ENCODE measurements at places on chromosomes 5 and 9.
A peak's percentile ranks its signal among the peaks of the same experiment; 100 is the strongest.

- DNase-seq = no peak
These were observed 102.2 kb downstream of the KLF4 start for GRCh38 chr9:107387409-107387808.

DNA sequence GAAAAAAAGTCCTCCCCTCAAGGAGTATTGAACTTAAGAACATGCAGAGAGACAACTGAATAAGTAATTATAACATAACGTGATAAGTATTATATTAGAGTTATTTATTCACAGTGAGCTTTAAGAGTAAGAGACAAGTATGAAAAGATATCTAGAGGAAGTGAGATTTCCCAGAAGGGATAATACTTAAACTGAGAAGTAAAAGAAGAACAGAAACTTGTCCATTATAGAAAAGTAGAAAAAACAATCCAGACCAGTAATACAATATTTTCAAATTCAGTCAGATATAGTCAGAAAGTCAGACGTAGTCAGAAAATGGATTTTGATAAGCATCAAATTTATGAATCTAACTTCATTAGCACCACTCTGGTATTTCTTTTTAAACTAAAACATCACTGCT is 613.0 kb upstream of the CCNG1 start:
- DNase-seq = no peak

GRCh38 chr9:15262581-15262980 is 44.4 kb downstream of the TTC39B start:
- DNase-seq = no peak

DNA sequence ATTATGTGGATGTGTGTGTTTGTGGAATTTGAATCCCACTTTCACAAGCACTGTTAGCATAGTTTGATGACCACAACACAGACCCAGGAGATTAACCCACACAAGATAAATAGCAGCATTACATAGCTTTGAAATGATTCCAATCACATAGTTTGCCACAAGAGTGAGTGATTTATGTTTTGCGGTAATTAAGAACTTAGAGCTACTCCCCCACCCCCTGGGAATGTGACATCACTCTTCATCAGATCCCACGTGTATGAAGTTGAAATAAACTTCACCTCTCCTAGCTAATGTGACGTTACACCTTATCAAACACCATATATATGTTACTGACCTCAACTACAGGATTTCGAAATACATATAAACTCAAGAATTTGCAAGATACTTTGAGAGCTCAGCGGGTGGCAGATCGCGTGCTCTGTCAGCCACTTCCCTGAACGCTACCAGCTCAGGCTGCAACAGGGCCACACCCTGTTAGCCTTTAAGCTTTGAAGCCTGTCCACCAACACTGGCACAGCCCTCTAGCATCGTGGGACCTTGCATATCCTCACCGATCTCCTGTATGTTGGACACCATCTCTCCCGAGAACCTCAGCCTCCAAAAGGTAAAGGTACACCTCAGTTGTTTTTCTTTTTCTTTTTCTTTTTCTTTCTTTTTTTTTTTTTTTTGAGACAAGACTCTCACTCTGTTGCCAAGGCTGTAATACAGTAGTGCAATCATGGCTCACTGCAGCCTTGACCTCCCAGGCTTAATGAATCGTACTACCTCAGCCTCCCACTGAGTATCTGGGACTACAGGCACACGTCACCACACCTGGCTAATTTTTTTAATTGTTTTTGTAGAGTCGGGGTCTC is 1.7 kb upstream of the AGTPBP1 start:
- DNase-seq = peak; percentile 87

DNA sequence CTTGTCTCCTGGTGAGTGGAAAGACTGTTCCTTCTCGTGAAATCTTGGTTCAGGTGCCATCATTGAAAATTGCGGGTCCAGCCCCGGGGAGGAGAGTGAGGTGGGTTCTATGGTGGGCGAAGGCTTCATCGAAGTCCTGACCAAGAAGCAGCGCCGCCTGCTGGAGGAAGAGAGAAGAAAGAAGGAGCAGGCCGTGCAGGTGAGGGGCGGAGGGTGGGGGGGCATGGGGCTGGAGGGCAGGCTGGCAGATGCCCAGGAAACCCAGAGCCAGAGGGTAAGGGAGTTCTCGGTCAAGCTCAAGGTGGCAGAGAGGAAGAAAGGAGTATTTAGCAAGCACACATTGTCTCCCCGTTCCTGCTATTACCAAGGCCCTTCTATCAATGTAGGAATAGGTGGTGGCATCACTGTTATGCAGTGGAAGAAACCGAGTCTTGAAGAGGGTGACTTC is 24.3 kb upstream of the POMT1 start:
- peak; percentile 26 for DNase-seq
